Stimulated activated CD4-positive, alpha-beta T cell treated with anti-CD3 and anti-CD28 coated beads, Interleukin-2, amount 100 ng/mL, for 4 hours (primary cell): ENCODE measurements at places on chromosomes 3 and 15.

DNA sequence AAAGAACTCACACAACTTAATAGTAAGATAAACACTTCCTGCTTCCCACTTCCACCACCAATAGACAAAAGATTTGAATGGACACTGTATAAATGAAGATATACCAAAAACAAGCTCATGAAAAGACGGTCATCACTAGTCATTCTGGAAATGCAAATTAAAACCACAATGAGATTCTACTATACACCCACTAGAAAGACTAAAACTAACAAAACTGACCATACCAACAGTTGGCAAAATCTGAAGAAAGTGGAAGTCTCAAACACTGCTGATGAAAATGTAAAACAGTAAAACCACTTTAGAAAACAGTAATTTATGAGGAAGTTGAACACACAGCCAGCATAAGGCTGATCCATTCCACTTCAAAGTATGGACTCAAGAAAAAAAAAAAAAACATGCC lies 35.6 kb upstream of the CD96 start:
- DNase-seq = no peak

DNA sequence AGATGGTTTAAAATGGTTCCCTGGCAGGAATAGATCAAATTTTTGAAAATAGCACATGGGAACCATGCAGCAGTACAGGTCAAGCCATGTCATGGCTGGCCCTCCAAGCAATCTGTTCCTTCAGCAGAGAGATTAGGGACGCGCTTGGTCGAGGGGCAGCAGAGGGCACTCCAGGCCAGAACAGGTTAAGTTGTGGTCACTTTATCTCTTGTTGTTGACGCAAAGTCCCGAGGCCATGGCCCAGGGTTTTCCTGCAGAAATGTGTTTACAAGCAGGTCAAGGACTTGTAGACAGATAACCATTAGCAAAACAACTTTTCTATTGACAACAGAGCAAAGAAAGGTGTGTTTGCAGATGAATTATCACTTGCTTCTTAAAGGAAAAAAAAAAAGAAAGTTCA lies 570.0 kb upstream of the NR2F2 start:
- no peak for DNase-seq

- DNase-seq = no peak
Observed at GRCh38 chr3:175308097-175308496, 449.0 kb downstream of the NAALADL2 start.

DNA sequence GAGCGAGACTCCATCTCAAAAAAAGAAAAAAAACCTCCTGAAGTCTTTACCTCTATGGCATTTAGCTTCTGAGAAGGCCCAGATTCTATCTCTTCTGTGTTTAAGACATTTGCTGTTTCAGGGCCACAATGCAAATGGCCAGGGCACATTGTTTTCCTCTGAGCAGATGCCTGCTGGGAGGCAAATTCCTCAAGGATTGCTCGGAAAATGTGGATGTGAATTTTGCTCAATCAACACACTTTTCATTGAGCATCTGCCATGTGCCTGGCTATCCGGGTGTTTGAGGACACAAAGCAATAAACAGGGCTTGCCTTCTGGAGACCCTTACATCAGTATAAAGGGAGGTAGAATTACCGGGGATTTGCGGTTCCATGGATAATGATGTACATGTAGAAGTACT lies 20.0 kb downstream of the TRIM71 start:
- no peak for DNase-seq
